Kidney tubule cell (primary cell): ENCODE measurements at places on chromosomes 4 and X.

DNA sequence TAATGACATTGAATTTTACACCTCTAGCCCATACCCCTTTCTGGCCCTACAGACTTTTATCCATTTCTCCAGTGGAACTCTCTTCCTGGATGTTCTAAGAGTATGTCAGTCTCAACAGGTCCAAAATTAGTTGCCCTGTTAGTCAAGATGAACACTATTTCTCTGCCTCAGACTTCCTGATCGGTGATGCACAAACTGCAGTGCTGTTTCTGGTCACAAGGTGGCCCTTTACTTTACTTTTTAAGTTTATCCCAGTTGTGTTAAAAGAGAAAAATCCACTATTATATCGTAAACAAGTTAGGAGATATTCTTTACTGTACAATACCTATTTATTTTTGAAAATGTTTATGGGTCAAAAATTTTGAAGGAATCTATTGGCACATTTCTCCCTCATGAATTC lies 13.1 kb downstream of the TCEAL7 start:
- peak; percentile 54 for DNase-seq

DNA sequence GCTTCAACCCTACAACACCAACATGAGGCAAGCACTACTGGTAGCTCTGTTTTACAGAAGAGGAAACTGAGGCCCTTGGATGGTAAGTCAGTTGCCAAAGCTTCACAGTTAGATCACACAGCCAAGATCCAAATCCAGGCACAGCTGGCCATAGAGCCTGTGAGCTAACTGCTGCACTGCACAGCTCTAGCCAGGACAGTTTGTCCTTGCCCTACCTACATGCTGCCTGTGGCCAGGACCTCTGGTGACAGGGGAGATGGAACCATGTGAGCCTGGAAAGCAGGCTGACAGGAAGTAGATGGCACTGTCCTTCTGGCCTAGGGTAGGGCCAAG lies 257.8 kb downstream of the FBXW7 start:
- DNase-seq: no peak

GRCh38 chr4:109662771-109663170 lies 40.5 kb downstream of the CASP6 start:
- no peak for DNase-seq

GRCh38 chr4:85514117-85514516 lies 39.2 kb downstream of the ARHGAP24 start:
- no peak for DNase-seq

- no peak for DNase-seq
Measured at GRCh38 chrX:43333543-43333942, 322.6 kb upstream of the MAOA start.

DNA sequence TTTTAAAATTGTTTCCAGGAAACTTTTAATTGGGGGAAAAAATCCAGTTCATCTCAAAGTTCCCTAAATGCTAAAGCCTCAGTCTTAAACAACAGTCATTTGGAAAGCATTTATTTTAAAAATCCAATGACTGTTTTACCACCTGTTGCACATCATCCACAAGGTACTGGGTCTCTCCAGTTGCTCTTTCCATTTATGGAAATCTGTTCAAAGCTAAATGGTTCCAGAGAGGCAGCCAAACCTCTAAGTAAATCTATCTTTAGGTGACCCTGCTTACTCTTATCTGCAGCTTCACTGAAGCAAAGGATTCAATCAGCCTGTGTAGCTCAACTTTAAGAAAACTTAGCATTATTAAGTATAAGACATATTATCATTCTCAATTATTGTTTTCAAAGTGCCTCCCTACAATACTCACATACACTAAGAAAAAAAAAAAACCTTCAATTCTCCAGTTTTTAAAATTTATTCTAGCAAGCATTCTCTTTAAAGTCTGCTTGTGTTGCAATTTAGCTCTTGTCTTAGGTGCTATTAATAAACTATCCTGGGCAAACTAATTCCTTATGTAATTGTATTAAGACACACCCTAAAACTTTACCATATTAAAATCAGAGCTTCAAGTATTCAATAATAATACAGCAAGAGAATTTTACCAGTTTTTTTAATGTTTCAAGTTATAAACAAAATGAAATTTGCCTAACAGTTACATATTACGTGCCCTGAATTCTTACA lies 60.6 kb downstream of the NOCT start:
- DNase-seq: no peak

DNA sequence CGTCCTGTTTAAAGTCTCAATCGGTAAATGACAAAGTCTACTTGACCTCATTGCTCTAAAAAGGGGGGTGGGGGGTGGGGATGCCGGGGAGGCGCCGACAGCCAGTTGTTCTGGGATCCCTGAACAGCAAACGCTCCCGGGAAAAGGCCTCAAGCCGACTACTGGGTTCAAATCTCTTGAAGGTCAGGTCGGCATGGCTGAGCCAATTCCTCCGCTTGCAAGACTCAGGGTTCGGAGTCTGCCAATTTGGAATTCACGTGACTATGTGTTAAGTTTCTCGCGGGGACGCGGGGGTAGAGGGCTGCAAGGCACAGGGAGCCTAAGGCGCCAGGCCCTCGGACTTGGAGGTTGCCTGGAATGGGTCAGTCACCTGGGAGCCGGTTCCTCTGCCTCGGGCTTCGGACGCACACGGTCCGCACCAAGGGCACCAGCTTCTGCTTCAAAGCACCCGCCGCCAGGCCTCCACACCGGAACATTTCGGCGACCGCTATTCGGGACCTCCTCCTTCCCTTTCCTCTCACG lies 399 bp downstream of the AIFM1 start:
- no peak for DNase-seq

DNA sequence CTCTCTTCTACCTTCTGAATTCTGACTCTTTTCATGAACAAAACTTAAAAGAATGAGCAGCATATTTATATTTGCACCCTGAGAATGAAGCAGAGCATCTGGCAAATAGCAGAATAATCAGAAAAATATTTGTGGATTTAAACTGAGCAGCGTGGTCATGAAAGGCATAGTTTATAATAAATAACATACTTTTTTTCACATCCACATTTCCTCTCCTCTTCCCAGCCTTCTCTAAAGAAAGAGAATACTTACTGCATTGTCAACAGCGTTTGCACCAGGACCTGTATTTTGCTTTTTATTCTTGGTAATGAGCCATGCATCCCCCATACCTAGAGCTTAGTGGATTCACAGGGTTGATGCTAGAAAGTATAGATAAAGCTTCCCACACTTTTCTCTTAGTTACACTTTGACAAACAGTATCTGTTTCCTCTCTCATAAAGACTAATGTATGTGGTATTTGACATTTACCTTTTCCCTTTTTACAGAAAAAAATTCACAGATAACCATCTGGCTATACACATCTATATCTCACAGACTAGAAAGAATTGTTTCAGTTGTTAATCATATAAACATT lies 131.5 kb downstream of the PRSS12 start:
- DNase-seq: no peak

DNA sequence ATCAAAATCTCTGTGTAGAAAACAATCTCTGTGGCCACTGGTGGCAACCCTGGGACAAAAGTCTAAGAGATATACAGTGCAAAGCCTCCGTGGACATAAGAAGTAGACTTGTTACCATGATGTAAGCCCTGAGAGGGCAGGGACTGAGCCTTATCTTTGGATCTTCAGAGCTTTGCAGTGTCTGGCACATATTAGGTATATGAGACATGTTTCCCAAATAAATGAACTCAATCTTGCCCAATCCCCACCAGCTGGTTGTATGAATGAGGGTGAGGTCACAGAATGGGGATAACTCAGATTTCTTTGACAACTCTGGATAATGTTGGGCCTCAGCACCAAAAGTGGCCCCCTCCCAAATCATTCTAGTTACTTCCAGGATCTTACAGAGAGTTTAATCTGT lies 511.4 kb upstream of the DIPK2B start:
- DNase-seq: peak; percentile 21
